ENCODE measurements at places on chromosomes 7 and 10.

GRCh38 chr7:16753102-16753931 is at the start of gene TSPAN13:
TSPAN13 (plus strand) TSS chr7:16753755; CDS start chr7:16753968, 213 bp downstream.
- peak; percentile 47 for DNase-seq

DNA sequence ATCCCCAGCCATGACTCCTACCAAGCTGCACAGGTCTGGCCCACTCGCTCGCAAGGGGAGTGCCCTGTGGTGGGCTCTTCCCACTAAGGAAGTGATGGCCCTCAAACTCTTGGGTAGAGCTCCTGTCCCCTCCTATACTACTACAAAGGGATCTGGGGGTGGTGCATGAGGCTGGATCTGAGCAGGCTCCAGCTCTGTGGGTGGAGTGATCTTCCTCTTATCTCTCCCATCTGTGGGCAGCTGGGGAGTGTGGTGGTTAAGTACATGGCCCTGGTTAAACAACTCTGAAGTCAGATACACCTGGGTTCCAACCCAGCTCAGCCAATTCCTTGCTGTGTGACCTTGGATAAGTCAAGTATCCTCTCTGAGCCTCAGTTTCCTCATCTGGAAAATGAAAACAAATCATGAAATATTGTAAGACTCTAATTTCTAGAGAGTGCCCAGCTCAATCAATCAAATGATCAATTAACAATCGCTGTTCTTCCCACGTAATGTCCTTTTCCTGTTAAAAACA is 17.4 kb downstream of the DDIT4 start:
- DNase-seq, result no peak

DNA sequence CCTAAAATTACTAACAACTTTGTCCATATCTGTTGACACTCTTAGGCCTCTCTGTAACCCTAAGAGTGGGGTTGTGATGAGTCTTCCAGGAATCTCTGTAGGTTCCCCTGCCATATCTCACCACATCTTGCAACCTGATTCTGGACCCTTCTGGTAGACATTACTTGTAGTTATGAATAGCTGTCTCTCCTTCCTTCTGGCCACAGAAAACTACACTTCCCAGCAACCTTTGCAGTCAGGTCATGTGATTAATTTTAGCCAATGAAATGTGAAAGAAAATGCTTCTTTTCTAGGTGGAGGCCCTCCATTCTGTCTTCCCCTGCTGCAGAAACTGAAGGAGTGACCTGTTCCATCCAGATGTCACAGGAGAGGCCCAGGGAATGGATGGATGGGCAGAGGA is 147.6 kb upstream of the AOAH start:
- DNase-seq, result no peak

- DNase-seq, result no peak
These were observed 122.5 kb downstream of the KIAA1217 start for GRCh38 chr10:24331457-24331856.

DNA sequence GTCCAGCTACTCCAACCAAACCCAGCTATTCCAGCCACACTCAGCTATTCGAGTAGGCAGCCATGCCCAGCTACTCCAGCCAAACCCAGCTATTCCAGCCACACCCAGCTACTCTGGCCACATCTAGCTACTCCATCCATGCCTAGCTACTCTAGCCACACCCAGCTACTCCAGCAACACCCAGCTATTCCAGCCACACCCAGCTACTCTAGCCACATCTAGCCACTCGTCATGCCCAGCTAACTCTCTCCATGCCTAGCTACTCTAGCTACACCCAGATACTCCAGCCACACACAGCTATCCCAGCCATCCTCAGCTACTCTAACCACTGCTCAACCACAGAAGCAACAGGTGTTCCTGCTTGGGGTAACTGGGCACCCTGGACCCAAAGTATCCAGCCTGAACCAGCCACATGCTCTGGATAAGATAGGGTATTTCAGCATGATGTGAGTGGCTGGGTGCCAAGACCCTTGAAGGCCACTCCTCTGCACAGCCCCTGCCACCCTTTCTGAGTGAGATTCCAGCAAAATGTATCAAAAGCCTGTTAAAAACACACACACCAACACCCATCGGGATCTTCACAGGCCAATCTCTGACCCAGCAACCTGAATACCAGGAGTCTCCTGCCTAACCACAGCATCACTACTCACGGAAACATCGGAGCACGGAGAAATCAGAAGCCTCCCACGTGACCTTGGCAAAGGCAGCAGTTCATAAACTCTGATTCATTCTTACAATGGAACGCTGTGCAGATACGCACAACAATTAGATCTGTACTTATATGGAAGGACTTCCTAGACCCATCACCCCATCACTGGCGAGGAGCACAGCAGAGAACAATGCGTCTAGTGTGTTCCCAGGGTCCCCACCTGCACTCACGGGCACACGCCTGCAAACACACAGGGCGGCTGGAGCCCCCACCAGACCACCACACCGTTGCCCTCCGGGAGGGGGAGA is 51.8 kb upstream of the DNAAF5 start:
- no peak for DNase-seq

Data from stimulated activated CD4-positive, alpha-beta T cell treated with anti-CD3 and anti-CD28 coated beads, Interleukin-4, amount 100 ng/mL, for 1 hour (primary cell).